GM23338 (cell line): ENCODE measurements at places on chromosomes 5 and 9. TPM values are rescaled to one million over a fixed set of nuclear protein-coding genes. Genes with fewer than 3 reads are reported as not detected.

- H3K4me1 ChIP-seq, result no peaks in the 10 kb centered on the region; the same call in 1 of the 2 replicates
- no peaks in the 10 kb centered on the region for H3K27me3 ChIP-seq
- no peaks in the 10 kb centered on the region for H3K36me3 ChIP-seq
- DNase-seq, result no peak
These were observed 145.7 kb downstream of the ZSWIM6 start for GRCh38 chr5:61477788-61478187.

GRCh38 chr5:123511290-123511647 is 708 bp upstream of the CSNK1G3 start:
- no peaks in the 10 kb centered on the region for H3K27me3 ChIP-seq
- H3K36me3 ChIP-seq, result no peaks in the 10 kb centered on the region
- H3K27ac ChIP-seq, result peak overlapping the region; percentile 34; the same call in 1 of the 2 replicates
- H3K4me1 ChIP-seq, result peaks cover 20% of the 10 kb centered on the region

DNA sequence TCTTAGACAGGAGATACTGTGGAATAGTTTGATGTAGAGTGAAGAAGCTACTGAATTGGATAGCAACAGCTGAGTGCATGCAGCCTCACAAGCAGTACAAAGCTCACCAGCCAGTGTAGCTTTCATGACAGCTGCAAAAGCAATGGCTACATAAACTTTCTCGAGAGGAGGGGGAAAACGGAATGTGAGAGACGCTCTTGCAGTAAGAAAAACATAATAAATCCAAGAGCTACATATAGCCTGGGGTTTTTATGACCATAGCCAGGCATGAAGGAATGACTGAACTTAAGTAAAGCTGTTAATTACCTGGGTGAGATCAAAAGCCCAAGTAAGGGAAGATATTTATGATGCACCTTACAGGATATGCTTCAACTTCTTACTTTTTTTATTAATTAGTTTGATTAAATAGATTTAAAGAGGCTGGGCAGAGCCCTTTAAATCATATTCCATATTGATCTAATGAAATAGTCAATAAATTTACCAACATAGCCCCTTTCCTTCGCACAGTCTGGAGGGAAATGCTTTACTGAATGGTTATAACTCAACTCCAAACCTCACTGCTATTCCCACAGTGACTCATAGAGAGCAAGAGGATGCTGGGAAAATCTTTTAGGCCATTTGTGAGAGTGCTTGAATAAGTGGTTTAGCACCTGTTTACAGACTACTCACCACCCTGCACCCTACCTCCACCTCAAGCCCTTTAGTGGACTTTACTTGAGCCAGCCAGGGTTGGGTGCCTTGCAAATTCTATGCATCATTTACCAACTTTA is 407.2 kb upstream of the CLINT1 start:
- DNase-seq, result no peak
- H3K4me1 ChIP-seq, result no peaks in the 10 kb centered on the region

- H3K27ac ChIP-seq, result no peak overlapping the region
- no peak overlapping the region for H3K4me3 ChIP-seq
- H3K27me3 ChIP-seq, result no peaks in the 10 kb centered on the region
These were observed 65.8 kb downstream of the KCTD16 start for GRCh38 chr5:144236499-144236898.

DNA sequence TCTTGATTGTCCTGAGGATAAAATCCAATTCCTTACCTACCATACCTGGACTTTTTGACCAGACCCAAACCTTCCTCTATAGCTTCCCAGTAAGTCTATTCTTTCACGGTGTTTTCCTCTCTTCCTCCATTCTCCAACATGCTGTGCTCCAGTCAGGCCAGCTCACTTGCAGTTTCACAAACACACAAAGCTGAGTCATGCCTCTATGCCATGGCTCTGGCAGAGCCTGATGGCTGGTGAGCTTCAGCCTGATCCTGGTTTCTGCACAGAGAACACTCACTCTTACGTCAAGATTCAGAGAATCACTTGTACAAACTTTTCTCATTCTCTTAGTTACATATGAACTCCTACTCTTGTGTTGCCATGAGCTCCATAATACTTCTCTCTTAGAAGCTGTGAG is 27.7 kb upstream of the PAX5 start:
- H3K4me3 ChIP-seq, result no peak overlapping the region
- no peak overlapping the region for H3K27ac ChIP-seq
- no peaks in the 10 kb centered on the region for H3K36me3 ChIP-seq
- H3K27me3 ChIP-seq, result no peaks in the 10 kb centered on the region
- DNase-seq, result no peak
- no peaks in the 10 kb centered on the region for H3K4me1 ChIP-seq

GRCh38 chr5:99169309-99169708 is 240.5 kb upstream of the CHD1 start:
- peak; percentile 44 for DNase-seq
- no peak overlapping the region for H3K27ac ChIP-seq
- H3K4me3 ChIP-seq, result no peak overlapping the region
- no peaks in the 10 kb centered on the region for H3K27me3 ChIP-seq
- H3K4me1 ChIP-seq, result peaks cover 23% of the 10 kb centered on the region

DNA sequence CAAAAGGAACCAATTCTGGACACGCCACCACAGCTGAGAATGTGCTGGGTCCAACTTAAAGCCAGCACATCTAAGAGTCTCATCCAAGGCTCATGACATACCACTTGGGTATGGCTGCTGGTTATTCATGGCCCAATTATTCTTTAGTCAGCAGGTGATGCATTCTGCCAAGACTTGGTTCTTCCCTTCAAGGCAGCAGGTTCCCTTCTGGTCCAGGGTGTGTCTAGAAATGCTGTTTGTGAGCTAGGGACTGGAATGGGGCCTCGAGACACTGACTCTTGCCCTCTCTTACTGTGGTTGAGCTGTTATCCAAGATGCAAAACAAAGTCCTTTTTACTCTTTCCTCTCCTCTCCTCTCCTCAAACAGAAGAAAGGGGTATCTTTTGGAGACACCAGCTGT is 522.6 kb downstream of the HINT1 start:
- H3K4me1 ChIP-seq, result no peaks in the 10 kb centered on the region
- no peaks in the 10 kb centered on the region for H3K27me3 ChIP-seq
- H3K36me3 ChIP-seq, result no peaks in the 10 kb centered on the region; the same call in 1 of the 2 replicates
- DNase-seq, result no peak

- H3K4me3 ChIP-seq, result peak overlapping the region; percentile 76
- peaks cover 15% of the 10 kb centered on the region for H3K27me3 ChIP-seq
- no peaks in the 10 kb centered on the region for H3K36me3 ChIP-seq
- peak; percentile 65 for DNase-seq
- no peak overlapping the region for H3K27ac ChIP-seq
- H3K4me1 ChIP-seq, result peaks cover 14% of the 10 kb centered on the region
These were observed 1.6 kb downstream of the HBEGF start for GRCh38 chr5:140344683-140345423.

DNA sequence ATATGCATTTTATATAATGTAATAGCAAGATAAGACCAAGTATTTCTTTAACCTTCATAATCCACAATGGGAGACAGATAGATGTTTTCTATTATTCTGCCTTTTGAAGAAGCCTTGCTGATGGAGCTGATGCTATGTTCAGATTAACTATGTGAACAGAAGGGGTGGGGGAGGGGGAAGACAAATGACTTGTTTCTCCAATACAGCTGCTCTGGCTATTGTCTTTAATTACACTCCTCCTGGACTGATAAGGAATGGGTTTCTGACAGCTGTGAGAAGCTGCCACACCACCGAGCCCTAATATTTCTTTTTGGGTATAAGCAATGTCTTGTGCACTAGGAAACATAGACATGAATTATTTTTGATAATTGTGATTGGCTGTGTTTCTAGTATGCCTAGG is 62.0 kb downstream of the CAVIN4 start:
- H3K4me1 ChIP-seq, result peaks cover 28% of the 10 kb centered on the region
- no peak overlapping the region for H3K4me3 ChIP-seq
- no peak overlapping the region for H3K27ac ChIP-seq
- DNase-seq, result no peak

DNA sequence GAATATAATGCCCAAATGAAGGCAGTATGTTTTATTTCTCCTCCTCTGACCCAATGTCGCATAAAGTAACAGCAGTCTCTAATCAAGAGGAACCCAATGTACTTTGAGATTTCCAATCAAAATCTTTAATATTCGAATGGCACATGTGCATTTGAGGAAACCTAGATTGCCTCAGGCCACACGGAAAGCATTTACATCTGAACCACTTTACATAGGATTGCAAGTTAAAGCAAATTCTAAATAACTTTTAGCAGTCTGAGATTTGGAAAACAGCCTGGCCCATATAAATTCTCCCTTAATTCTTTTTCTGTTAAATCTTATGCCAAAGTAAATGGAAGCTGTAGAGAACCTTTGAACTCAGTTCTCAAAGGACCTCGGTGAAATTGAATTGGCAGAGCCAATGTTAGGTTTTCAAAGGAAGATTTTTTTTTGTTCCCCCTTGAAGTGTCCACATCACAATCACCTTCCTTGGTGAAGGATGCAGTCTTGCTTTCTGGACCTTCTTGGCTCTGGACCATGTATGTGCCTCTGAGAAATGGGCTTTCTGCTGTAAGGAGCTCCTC is 57.3 kb downstream of the SNCAIP start:
- DNase-seq, result no peak
- H3K4me3 ChIP-seq, result peak overlapping the region; percentile 16
- peaks cover 29% of the 10 kb centered on the region for H3K4me1 ChIP-seq
- no peaks in the 10 kb centered on the region for H3K36me3 ChIP-seq

- peak overlapping the region; percentile 68 for H3K4me3 ChIP-seq
- no peak for DNase-seq
- H3K27me3 ChIP-seq, result no peaks in the 10 kb centered on the region
- H3K36me3 ChIP-seq, result no peaks in the 10 kb centered on the region
- H3K27ac ChIP-seq, result no peak overlapping the region
These were observed 256.0 kb downstream of the DOCK8 start for GRCh38 chr9:470552-471194.

DNA sequence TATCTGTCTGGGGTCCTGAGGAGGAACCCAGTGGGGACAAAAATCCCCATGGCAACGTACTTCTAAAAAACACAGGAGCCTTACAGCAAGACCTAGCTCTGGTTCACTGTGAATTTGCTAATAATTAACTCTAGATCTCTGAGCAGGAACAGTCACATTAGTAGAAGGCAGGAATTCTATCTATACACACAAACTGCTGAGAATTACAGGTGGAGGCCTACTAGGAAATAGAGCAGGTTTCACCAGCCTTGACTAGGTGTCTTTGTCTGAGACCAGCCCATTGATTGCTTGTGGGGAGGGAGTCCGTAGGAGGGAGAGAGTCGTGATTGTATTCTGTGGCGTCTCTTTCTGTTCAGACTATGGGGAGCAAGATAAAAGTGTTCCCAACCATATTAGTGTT is 44.8 kb downstream of the PRLR start:
- no peaks in the 10 kb centered on the region for H3K27me3 ChIP-seq
- DNase-seq, result no peak
- no peaks in the 10 kb centered on the region for H3K36me3 ChIP-seq
- no peak overlapping the region for H3K27ac ChIP-seq

- H3K27me3 ChIP-seq, result no peaks in the 10 kb centered on the region
- no peaks in the 10 kb centered on the region for H3K4me1 ChIP-seq
- H3K27ac ChIP-seq, result no peak overlapping the region
- no peak for DNase-seq
- H3K36me3 ChIP-seq, result no peaks in the 10 kb centered on the region
- no peak overlapping the region for H3K4me3 ChIP-seq
These were observed 170.3 kb upstream of the RAD23B start for GRCh38 chr9:107112707-107113243.

- no peaks in the 10 kb centered on the region for H3K27me3 ChIP-seq
- H3K27ac ChIP-seq, result no peak overlapping the region
- peaks cover 7% of the 10 kb centered on the region; the same call in 1 of the 2 replicates for H3K4me1 ChIP-seq
- no peak for DNase-seq
- no peak overlapping the region for H3K4me3 ChIP-seq
- H3K36me3 ChIP-seq, result peaks cover 18% of the 10 kb centered on the region
These were observed 13.5 kb downstream of the SDHA start for GRCh38 chr5:231661-232060.

DNA sequence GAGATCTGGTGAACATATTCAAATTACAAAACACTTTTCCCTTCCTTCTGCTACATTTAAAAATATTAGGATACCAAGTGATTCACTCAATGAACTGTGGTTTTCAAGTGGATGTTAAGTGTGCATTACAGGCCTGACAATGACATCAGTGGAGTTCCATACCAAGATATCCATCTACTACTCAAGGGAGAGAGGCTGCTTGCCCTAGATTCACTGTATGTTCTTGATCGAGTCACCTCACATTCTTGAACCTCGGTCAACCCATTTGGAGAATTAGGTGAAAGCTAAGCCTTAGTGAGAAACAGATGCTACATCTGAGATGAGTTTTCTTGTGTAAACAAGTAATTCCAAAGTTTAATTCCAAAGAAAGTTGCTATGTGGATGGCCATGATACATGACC is 142.2 kb downstream of the FGF10 start:
- no peak overlapping the region for H3K27ac ChIP-seq
- no peaks in the 10 kb centered on the region for H3K4me1 ChIP-seq
- H3K27me3 ChIP-seq, result no peaks in the 10 kb centered on the region
- H3K36me3 ChIP-seq, result no peaks in the 10 kb centered on the region

GRCh38 chr5:105739732-105740131 is 1931.0 kb downstream of the EFNA5 start:
- no peak overlapping the region for H3K4me3 ChIP-seq
- no peak overlapping the region for H3K27ac ChIP-seq
- no peaks in the 10 kb centered on the region; the same call in 1 of the 2 replicates for H3K4me1 ChIP-seq
- DNase-seq, result no peak
- no peaks in the 10 kb centered on the region for H3K36me3 ChIP-seq

GRCh38 chr5:134465816-134466240 is 54.1 kb upstream of the CDKN2AIPNL start:
- peak; percentile 92 for DNase-seq
- H3K36me3 ChIP-seq, result no peaks in the 10 kb centered on the region
- no peaks in the 10 kb centered on the region for H3K27me3 ChIP-seq
- peak overlapping the region; percentile 99 for H3K27ac ChIP-seq
- H3K4me1 ChIP-seq, result peaks cover 16% of the 10 kb centered on the region

DNA sequence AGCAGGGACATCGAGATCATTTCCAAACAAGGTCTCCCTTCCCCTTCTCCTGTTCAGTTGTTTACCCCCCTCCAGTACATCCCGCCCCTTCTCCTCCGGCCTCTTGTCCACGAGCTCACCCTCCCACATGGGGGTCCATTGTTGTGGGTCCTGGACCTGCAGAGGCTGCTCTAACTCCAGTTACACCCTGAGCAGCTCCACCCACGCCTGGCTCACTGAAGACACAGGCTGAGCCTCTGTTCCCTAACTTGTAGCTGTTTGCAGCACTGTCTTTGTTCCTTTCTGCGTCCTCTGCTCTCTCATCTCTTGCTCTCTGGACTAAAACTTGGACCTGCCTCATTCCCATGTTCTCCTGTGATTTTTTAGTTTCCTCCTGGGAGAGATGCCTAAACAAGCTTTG is 377.5 kb downstream of the MED10 start:
- H3K4me3 ChIP-seq, result no peak overlapping the region
- H3K4me1 ChIP-seq, result no peaks in the 10 kb centered on the region
- no peak overlapping the region for H3K27ac ChIP-seq
- DNase-seq, result no peak

Gene HSPB3
- not detected in 2 replicates for total RNA-seq

Gene PJA2
- total RNA-seq, result 62.5 and 65.3 TPM in 2 replicates

Gene BSPRY
- 6.6 and 7.7 TPM in 2 replicates for total RNA-seq

Gene GGTA1
- not detected in 2 replicates for total RNA-seq

Gene MEF2C
- total RNA-seq, result 0.97 and 1.2 TPM in 2 replicates

Gene ALDH1A1
- total RNA-seq, result 2.7 and 3.4 TPM in 2 replicates
